Spleen (tissue), 13 donors: ENCODE measurements at places on chromosomes 2 and 18. TPM values are rescaled to one million over a fixed set of nuclear protein-coding genes. Genes with fewer than 3 reads are reported as not detected.
A peak's percentile ranks its signal among the peaks of the same experiment; 100 is the strongest.

- no peak overlapping the region for H3K4me3 ChIP-seq
- DNase-seq = no peak
- H3K27me3 ChIP-seq = peaks cover 3% of the 10 kb centered on the region
- H3K36me3 ChIP-seq = peaks cover 26% of the 10 kb centered on the region
- H3K4me1 ChIP-seq = peaks cover 19% of the 10 kb centered on the region
- peak overlapping the region; percentile 24 for H3K27ac ChIP-seq
Measured at GRCh38 chr2:236574000-236574399, 4.4 kb downstream of the ACKR3 start.

GRCh38 chr2:30367232-30368070 is 79.6 kb upstream of the LCLAT1 start:
- H3K36me3 ChIP-seq = no peaks in the 10 kb centered on the region
- peaks cover 16% of the 10 kb centered on the region for H3K4me1 ChIP-seq
- no peak for DNase-seq
- no peaks in the 10 kb centered on the region for H3K27me3 ChIP-seq

DNA sequence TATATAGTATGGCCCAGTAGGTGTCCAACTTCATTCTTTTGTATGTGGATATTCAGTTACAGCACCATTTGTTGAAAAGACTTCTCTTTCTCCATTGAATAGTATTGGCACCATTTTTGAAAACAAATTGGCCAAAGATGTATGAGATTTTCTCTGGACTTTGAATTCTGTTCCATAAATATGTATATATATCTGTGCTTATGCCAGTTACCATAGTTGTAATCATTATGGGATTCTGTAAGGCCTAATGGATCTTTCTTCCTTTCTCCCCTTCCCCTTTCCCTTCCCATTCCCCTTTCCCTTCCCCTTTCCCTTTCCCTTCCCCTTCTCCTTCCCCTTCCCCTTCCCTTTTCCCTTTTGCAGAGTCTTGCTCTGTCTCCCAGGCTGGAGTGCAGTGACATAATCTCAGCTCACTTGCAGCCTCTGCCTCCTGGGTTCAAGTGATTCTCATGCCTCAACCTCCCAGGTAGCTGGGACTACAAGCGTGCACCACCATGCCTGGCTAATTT is 51.0 kb downstream of the COX7A2L start:
- H3K36me3 ChIP-seq = peaks cover 95% of the 10 kb centered on the region
- no peak overlapping the region for H3K4me3 ChIP-seq
- peaks cover 8% of the 10 kb centered on the region for H3K4me1 ChIP-seq
- no peaks in the 10 kb centered on the region for H3K27me3 ChIP-seq
- H3K27ac ChIP-seq = no peak overlapping the region

DNA sequence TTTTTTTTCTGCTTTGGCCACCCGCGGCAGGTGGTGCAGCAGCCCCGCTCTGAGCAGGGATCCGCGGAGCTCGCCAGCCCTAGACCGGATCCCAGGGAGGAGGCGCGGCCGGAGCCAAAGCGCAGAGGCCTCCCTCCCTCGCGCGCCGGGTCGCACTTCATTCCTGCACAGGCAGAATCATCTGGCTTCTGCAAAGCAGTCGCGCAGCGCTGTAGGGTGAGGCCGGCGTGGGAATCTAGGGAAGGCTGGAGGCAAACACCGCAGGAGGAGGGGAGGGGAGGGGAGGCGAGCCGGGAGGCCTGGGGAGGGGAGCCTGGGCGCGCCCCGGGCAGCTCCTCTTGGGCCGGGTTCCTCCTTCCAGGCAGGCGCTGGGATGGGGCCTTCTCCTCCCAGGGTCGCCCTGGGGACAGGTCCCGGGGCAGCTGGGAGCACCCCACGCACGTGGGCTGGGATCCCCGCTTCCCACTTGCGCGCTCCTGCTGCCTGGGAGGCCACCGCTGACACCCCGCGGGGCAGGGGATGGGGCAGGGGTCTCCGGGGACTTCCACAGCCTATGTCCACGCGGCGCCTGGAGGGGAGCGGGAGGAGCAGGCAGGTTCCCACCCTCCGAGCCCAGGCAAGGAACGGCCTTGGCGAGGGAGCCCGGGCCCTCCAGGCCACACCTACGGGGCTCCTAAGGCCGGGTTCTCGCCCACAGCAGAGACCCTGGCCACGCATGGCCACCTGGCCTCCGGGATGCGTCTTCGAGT is 45.0 kb downstream of the MBP start:
- H3K36me3 ChIP-seq = no peaks in the 10 kb centered on the region
- H3K27ac ChIP-seq = peak overlapping the region; percentile 63
- peak; percentile 78 for DNase-seq
- H3K4me3 ChIP-seq = peak overlapping the region; percentile 32

GRCh38 chr2:30466216-30466615 is 19.2 kb downstream of the LCLAT1 start:
- no peak overlapping the region for H3K4me3 ChIP-seq
- no peak overlapping the region for H3K27ac ChIP-seq
- peaks cover 3% of the 10 kb centered on the region for H3K36me3 ChIP-seq
- no peak for DNase-seq

DNA sequence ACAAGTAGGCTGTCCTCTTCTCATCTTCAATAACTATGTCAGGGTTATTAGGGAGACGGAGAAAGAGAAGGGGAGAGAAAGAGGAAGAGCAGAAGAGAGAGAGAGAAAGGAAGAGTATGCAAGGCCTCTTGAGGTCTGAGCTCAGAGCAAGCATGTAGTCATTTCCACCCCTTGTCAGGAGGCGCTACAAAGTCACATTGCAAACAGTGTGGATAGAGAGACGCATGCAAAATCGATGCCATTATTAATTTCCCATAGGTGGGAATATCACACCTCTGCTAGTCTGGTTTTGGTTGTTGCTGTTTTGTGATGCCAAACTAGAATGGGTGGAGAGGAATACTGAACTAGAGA is 24.2 kb upstream of the SERPINE2 start:
- no peaks in the 10 kb centered on the region for H3K36me3 ChIP-seq
- no peaks in the 10 kb centered on the region for H3K27me3 ChIP-seq

DNA sequence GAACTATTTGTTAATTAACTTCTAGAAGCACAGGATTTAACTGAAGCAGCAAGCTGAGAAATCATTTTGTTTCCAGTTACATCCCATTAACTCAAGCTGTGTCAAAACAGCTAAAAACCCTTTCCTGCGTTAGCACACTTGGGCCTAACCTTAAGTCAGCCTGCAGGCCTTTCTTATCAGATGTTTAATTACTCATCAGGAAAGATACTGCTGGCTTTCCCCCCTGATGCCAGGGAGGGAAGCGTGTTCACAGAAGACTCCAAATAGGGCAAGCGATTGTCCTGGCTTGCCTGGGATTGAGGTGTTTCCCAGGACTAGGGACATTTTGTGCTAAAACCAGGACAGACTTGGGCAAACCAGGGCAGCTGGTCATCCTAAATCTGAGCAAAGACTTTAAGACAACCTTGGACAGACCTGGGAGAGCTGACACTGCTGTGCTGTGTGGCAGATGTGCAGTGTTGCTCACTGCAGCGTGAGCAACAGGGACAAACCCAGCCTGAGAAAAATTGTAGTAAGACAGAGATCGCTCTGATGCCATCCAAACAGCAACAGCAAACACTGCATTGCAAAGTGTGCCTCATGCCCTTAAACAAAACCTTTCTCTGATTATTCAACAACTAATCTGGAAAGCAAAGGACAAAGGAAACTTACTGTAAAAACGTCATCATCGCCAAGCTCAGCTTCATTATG is 100.9 kb downstream of the SPRED2 start:
- no peaks in the 10 kb centered on the region for H3K27me3 ChIP-seq
- no peaks in the 10 kb centered on the region for H3K36me3 ChIP-seq
- no peaks in the 10 kb centered on the region for H3K4me1 ChIP-seq
- no peak for DNase-seq

- H3K27ac ChIP-seq = no peak overlapping the region
- peaks cover 25% of the 10 kb centered on the region for H3K36me3 ChIP-seq
- no peaks in the 10 kb centered on the region for H3K4me1 ChIP-seq
- DNase-seq = no peak
- no peaks in the 10 kb centered on the region for H3K27me3 ChIP-seq
- H3K4me3 ChIP-seq = no peak overlapping the region
Measured at GRCh38 chr2:60459851-60460250, 93.6 kb downstream of the BCL11A start.

- peak overlapping the region; percentile 99 for H3K4me3 ChIP-seq
- H3K4me1 ChIP-seq = peaks cover 45% of the 10 kb centered on the region
- DNase-seq = peak; percentile 91
- peak overlapping the region; percentile 89 for H3K27ac ChIP-seq
- H3K36me3 ChIP-seq = no peaks in the 10 kb centered on the region
Measured at GRCh38 chr2:134120406-134120732, 133.5 kb upstream of the MGAT5 start.

GRCh38 chr2:180559771-180560170 is 420.6 kb upstream of the UBE2E3 start:
- no peak overlapping the region for H3K4me3 ChIP-seq
- no peaks in the 10 kb centered on the region for H3K36me3 ChIP-seq
- DNase-seq = no peak
- H3K27me3 ChIP-seq = no peaks in the 10 kb centered on the region

- no peaks in the 10 kb centered on the region for H3K4me1 ChIP-seq
- no peak overlapping the region for H3K4me3 ChIP-seq
- no peaks in the 10 kb centered on the region for H3K27me3 ChIP-seq
- H3K36me3 ChIP-seq = no peaks in the 10 kb centered on the region
- no peak overlapping the region for H3K27ac ChIP-seq
Measured at GRCh38 chr2:63571291-63571690, 17.0 kb downstream of the WDPCP start.

- H3K4me1 ChIP-seq = no peaks in the 10 kb centered on the region
- no peak overlapping the region for H3K27ac ChIP-seq
- H3K4me3 ChIP-seq = no peak overlapping the region
- no peaks in the 10 kb centered on the region for H3K27me3 ChIP-seq
- no peaks in the 10 kb centered on the region for H3K36me3 ChIP-seq
Measured at GRCh38 chr2:109702250-109702985, 88.3 kb downstream of the SOWAHC start.

DNA sequence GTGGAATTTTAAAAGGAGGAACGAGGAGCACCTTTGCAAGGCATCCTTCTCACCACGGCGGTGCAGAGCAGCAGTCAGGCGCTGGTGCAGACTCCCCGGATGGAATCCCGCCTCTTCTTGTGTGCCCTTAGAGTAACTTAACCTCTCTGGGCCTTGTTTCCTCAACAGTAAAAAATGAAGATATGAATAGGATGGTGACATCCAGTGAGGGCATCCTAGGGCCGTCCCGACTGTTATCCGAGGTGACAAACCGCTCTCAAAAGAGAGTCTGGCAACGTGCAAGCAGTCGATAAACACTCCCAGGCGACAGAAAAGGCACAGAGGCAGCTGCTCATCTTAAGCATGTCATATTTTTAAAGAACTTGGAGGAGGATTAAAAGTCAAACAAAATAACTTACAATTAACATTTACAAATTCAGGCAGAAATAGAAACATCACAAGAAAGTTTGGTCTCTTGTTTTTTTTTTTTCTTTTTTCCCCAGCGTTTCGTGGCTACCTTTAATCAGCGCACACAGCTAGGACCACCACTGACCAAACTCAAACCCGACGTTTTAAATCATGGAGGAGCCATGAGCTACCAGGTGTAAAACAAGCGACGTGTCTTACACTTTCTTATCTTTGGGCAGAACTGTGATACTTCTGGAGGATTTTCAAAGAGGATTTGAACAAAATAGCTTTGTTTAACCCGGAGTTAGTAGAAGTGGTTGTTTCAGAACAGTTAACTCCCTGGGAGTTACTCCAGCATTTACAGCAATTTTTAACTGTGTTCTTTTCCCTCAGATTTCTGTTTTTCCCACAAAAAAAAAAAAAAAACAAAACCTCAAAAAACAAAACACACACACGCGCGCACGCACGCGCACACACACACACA is 2.1 kb downstream of the MBP start:
- no peaks in the 10 kb centered on the region for H3K36me3 ChIP-seq
- no peak overlapping the region for H3K4me3 ChIP-seq
- DNase-seq = peak; percentile 77
- H3K4me1 ChIP-seq = peaks cover 80% of the 10 kb centered on the region
- peak overlapping the region; percentile 95 for H3K27ac ChIP-seq

Gene CRACDL
- total RNA-seq = 5.1 TPM

Gene C2orf66
- total RNA-seq = not detected

Gene FARSB
- 12.9 TPM for total RNA-seq

Gene HS6ST1
- total RNA-seq = 59.7 TPM

Gene NAT8
- not detected for total RNA-seq
